HTR-8/SVneo (cell line): ENCODE measurements at places on chromosomes 5 and 9.

GRCh38 chr9:87513161-87513560 is 15.5 kb downstream of the DAPK1 start:
- no peak for DNase-seq

DNA sequence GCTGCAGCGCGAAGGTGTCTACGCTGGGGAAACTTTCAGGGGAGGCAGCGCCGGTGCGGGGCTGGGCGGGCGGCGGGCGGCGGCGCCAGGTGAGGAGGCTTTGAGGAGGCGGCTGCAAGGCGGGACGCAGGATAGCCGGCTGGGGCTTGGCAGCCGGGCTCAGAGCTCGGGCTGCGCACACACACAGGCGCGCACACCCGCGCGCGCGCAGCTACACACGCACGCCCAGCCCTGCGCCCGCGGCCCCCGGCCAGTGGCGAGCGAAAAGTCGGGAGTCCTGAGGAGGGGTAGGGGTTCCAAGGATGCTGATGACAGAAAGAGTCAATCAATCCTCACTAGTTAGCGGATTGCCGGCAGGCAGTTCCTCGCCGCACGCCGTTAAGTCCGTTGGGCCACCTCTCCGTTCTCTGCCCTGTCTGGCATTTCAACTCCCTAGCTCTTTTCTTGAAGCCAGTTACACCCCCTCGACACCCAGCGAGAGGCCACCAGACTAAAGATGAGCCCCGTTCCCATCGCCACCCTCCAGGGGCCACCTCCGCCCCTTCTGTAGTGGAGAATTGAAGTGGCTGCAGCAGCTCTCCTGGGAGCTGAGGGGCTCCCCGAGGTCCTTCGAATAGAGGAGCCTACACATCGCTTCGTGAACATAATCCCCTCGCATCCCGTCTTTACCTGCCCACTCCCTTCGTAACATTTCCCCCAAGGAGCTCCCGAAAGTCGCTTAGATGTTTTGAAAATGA is 1640.3 kb upstream of the C9orf72 start:
- no peak for DNase-seq

- no peak for DNase-seq
Measured at GRCh38 chr5:163252950-163253349, 184.4 kb upstream of the CCNG1 start.

GRCh38 chr5:111389390-111390082 is 122.8 kb downstream of the STARD4 start:
- DNase-seq, result no peak

DNA sequence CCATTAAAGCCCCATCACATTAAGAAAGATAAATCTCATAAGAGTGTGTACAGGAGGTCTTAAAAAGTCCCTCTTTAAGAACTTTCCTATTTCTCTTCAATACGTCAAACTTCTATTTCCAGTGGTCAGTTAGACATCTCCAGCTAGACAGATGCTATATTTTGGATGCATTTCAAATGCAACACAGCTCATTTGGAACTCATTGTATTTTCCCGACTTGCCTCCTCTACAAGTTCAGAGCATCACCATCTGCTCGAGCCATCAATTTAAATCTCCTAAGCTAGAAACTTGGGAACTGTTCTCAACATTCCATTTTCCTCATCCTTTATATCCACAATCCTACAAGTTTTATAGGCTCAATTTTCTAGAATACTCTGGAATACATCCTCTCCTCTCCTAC is 3.2 kb upstream of the UHRF2 start:
- no peak for DNase-seq

- no peak for DNase-seq
Measured at GRCh38 chr9:86460216-86461002, 106.2 kb upstream of the TUT7 start.

- DNase-seq, result no peak
Measured at GRCh38 chr5:13773649-13774048, 170.8 kb downstream of the DNAH5 start.

DNA sequence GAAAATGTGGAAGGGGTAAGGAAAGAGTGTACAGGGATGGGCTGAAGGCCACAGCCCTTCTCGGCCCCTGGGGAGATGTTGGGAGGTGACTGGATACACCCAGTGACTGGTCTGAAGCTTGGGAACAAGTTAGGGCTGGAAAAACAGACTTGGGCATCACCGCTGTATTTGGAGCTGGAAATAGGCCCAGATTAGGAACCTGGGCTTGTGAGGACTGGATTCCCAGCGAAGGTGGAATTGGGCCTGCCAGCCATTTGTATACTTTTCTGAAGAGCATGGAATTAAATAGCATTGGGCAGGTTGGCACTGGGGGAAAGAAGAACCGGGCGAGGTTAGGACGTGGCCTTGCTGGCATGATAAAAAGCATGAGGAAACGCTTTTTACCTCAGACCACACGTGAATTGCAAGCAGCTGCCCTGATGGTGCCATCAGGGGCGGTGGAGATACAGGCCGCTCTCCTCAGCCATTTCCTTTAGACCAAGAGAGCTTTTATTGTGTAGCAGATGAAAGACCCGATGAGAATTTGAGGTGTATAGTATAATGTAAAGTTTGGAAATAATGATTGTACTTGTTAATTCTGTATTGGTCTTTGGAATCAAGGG is 37.8 kb downstream of the OTULIN start:
- no peak for DNase-seq

DNA sequence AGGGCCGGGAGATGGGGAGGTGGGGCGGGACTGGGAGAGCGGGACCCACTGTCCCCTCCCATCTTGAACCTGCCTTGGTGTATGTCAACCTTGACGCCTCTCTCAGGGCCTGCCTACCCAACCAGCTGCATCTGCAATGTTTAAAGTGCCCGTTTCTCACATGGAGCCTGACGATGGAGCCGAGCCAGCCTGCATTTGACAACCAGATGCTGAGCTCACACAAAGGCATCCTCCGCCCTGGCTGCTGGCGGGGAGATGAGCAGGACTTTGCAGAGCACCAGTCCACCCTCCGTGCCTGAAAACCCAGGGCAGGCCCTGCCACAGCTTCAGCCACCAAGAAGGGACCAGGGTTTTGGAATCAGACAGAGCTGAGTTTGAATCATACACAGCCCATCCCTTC is 141.1 kb upstream of the SMIM23 start:
- no peak for DNase-seq

- no peak for DNase-seq
Measured at GRCh38 chr5:124397317-124397716, 349.1 kb downstream of the ZNF608 start.

GRCh38 chr9:27196383-27196782 is 87.4 kb downstream of the TEK start:
- no peak for DNase-seq

DNA sequence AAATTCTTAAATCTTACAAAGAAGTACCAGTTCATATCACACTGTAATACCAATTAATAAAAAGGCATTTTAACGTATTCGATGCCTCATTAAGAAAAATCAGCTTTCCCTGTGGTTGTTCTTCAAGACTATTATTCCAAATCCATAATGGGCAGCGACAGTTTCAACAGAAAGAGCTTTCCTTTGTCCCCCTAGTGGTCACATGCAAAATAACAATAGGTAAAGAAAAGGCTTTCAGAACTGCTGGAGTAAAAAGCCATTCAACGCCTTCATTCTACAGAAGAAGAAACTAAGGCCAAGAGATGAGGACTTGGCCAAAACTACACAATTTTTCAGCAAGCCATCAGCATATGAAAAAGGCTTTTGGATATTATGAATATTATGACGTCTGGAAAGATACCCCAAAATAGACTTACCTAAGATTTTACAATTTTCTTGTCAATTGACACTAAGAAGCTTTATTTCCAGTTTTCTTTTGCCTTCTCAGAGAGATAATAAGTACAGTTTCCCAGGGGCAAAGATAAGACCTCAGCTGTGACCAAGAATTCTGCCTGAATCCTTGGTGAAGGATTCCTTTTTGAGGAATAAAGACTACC is 6.7 kb upstream of the CDH6 start:
- peak; percentile 63 for DNase-seq

GRCh38 chr9:76655971-76656370 is 108.3 kb upstream of the PCA3 start:
- no peak for DNase-seq

GRCh38 chr9:131239161-131239975 is 36.9 kb downstream of the FAM78A start:
- no peak for DNase-seq

DNA sequence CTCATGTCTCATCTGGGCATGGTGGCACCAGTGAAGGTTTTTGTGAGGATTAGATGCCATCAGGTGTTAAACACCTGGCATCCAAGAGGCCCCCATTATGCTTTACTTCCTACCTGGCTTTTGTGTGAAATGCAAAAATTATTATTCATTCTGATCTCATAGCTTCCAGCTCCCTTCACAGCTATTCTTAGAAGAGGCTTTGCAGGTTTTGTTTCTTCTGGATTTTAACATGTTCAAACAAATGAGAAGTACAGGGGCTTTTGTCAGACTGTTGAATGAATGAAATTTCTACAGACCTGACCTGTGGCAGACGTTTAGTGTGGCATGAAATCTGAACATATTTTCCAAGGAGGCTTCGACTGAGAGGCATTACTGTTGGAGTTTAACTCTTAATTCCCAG is 14.3 kb upstream of the CORO2A start:
- DNase-seq, result no peak

DNA sequence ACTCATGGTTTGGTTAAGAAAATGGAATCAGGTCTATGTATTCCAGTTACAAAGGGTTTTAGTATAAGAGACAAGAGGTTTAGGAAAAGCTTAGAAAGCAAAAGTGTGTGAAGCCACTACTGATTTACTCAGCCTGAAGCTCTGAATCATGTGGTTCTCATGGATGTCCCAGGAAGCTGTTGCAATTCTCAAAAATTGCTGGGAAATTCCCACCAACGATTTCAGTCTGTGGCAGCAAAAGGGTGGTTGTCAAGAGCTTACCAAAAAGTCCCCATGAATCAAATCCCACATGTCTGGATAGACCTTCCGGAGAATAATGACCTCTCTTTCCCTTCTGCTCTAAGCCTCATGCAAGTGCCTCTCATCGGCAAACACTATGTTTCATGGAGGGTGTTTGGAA is 929.9 kb downstream of the TLE4 start:
- no peak for DNase-seq

GRCh38 chr5:68708842-68709170 is 385.0 kb upstream of the SLC30A5 start:
- no peak for DNase-seq

DNA sequence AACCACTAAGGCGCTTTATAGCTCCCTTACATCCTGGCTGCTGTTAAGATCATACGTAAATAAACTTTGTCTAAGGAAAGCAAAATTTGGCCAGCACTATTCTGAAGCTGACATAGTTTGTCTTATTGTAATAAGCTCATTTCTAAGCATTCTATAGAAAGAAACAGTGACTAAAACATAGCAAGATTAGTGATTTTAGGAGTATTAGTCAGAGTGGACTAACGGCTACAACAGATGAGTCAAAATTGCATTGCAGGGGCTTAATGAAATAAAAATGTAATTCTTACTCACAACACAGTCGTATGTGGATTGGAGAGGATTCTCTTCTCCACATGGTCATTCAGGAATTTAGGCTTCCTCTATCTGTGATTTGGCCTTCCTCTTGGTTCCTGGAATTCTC is 347.6 kb downstream of the GADD45G start:
- DNase-seq, result no peak

- DNase-seq, result no peak
Measured at GRCh38 chr5:44387406-44387805, 1.8 kb downstream of the FGF10 start.

DNA sequence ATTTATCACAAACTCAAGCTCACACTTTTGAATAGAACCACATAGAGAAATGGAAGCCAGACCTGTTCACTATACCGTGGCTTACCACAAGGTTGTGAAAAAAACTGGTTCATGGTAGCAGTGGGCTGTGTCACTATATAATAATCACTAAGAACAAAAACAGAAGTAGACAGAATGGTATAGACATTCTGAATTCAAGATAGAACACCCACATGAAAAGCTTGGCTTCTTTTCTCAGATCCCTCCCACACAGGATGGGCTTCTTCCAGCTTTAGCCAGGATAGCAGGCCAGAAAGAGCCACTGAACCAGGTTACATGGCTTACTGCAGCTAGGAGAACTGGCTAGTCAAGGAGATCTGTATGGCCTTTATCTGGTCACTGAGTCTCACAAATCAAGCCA is 6.1 kb upstream of the NRG2 start:
- DNase-seq, result no peak

DNA sequence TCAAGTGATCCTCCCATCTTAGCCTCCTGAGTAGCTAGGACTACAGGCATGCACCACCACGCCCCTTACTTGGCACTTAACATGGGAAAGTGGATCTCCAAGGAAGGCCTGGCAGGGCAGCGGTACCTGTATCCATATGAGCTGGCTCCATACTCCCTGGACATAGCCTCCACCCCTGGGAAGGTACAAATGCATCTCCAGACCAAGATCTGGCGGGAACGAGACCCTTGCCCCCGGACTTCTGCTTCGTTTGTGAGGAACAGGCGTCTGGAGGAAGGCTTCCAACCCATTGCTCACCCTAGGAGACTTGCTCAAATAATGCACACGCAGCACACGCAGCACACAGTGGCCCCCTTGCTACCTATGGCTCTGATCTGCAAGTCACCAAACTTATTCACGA is 55.2 kb downstream of the CRB2 start:
- no peak for DNase-seq
